ENCODE measurements at places on chromosomes 12 and 14.

- no peak overlapping the region for H3K4me3 ChIP-seq
- peak; percentile 41 for DNase-seq
- H3K36me3 ChIP-seq, result no peaks in the 10 kb centered on the region
Measured at GRCh38 chr14:104240434-104241157, 102.2 kb downstream of the KIF26A start.

GRCh38 chr14:91420686-91421085 is 3.1 kb upstream of the CCDC88C start:
- H3K36me3 ChIP-seq, result no peaks in the 10 kb centered on the region
- DNase-seq, result no peak
- H3K27me3 ChIP-seq, result no peaks in the 10 kb centered on the region
- peaks cover 1% of the 10 kb centered on the region for H3K4me1 ChIP-seq

DNA sequence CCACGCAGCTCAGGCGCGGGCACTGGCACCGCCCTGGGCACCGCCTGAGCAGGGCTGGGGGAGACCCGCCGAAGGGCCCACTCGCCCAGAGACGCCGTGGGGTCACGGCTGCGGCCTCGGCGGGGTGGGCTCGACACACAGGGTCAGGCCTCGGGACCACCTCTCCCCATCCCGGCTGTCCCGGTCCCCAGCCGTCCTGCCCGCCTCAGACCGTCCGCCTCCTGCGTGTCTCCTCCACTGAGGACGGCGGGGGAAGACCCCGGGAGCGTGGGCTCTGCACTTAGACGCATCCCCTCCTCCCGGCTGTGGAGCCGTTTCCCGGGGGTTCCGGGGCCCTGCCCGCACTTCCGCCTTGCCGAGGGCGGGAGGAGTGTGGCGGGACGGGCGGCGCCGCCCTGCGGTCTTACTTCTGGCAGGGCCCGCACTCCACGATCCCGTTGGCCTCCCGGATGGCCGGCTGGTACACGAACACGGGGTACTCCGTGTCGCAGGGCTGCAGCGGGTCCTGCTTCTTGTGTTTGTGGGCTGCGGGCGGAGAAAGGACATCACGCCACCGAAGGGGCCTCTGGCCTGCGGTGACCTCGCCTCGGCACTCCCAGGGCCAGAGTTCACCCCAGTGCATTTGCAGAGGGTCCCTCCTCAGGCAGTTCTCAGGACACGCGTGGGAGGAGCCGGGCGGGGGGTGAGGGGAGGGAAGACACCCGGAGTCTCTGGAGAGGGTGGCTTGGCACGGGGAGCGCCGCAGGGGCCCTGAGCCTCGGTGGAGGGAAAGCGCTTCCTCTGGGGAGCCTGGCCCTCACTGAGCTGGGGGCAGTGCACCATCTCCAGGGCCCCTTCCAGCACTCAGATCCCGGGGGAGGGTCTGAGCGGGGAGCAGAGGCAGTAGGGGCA is 23.1 kb upstream of the LRTM2 start:
- no peaks in the 10 kb centered on the region for H3K4me1 ChIP-seq
- no peak overlapping the region for H3K27ac ChIP-seq
- peak; percentile 73 for DNase-seq
- H3K36me3 ChIP-seq, result no peaks in the 10 kb centered on the region
- H3K27me3 ChIP-seq, result no peaks in the 10 kb centered on the region
- peak overlapping the region; percentile 25 for H3K4me3 ChIP-seq

DNA sequence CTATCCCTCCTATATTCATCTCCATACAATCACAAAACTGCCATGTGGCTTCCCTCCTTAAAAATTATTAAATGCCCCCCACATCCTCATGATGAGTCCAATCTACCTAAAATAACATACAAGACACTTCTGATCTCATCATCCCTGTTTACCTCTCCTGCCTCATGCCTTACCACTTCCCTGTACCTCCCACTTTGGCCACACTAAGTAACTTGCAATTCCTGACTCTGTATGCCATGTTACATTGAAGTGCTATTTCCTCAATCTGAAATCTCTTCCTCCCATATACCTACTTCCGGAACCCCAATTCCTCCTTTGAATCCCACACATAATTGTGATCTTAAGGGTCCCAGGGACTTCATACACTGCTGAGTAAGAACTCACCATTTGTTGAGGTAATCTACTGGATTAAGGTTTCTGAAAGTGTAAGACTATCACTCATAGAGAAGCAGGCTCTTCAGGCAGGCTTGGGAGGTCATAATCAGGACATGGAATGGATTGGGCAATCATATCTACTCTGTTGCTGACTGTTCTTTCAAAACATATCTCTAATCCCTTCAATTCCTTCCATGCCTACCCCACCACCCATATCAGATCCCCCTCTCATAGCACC is 117.6 kb upstream of the PLEKHG7 start:
- no peaks in the 10 kb centered on the region for H3K27me3 ChIP-seq
- no peak overlapping the region for H3K4me3 ChIP-seq
- DNase-seq, result no peak
- H3K27ac ChIP-seq, result no peak overlapping the region
- no peaks in the 10 kb centered on the region for H3K36me3 ChIP-seq

All from RWPE2 (cell line).